ENCODE measurements at places on chromosomes 6 and 20.

- DNase-seq, result no peak
Observed at GRCh38 chr6:106870824-106871717, 103.5 kb downstream of the CD24 start.

DNA sequence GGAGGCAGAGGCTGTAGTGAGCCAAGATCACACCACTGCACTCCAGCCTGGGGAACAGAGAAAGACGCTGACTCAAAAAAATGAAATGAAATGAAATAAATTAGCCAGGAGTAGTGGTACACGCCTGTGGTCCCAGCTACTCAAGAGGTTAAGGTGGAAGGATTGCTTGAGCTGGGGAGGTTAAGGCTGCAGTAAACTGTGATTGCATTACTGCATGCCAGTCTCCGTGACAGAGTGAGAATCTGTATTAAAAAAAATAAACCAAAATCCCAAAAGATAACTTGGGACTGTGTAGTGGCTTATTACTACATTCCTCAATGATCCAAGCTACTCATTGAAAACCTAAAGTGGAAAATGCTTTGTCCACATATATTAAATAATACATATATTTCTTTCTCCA, 87.0 kb downstream of the SGK1 start:
- DNase-seq, result no peak

- no peak for DNase-seq
Observed at GRCh38 chr6:133432021-133432989, 191.1 kb downstream of the EYA4 start.

DNA sequence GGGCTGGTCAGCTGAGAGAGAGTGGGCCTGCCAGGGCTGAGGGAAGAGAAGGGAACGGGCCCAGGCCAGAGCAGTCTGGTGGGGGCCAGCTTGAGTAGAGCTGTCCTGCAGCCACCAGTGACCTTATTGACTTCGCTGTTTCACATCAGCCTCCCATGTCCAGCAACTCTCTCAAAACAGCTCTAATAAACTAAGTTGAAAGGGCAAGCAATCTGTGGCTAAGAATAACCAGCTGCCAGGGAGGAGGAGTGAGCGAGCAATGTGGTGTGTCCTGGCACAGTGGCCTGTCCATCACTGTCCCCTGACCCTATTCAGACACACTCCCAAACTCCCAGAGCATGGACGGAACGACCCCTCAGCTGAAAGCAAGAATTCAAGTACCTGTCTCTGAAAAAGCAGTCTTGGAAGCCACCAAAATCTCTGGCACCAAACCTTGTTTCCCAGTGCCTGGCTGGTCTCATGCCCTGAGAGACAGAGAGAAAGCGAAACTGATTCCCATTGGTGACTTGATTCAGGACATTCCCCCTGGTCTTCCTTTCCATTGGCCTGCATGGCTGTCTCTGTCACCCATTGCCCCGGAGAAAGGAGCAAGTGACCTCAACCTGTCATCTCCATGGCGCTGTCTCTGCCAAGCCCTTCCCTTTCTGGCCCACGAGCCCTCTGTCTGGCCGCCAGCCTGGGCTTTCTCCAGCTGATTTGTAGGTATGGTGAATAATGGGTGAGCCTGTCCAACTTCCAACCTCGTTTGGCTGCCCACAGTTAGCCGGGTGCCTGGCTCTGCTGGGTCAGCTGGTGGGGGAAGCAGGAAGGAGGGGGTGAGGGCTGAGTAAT, at the start of gene DDO:
DDO (minus strand) TSS at position 490 of the 831 bp plus-strand sequence. CDS start 2,113 bp downstream, outside the sequence.
- no peak for DNase-seq

DNA sequence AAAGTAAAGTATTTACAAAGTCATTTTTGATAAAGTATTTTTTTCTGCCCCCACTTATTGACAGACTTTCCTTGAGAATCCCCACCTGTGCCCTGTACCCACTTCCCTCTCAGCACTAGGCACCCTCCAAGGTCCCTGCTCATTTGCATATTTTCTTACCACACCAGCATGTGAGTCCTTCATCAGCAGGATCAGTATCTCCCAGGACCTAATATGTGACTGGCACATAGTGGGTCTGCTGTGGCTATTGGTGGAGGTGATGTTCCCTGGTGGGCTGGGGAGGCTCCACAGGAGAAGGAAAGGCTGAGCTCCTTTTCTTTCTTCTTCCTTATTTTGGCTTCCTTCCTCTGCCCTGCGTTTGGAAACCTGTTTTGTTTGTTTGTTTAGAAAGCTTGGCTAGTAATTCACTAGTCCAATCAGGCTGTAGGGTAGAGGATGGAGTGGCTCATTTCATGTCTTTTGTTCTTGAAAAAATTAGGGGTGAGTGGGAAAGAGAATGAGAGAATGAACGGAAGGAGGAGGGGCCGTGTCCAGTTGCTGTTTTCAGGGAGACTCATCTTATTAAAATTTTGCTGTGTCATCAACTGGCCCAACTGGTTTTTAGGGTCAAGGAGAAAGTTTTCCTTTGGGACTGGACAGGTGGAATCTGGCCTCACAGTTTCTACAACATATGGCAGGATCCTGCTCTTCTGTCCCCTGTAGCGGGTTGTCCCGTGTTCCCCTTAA, 2.8 kb upstream of the RNF24 start:
- no peak for DNase-seq

- no peak for DNase-seq
Observed at GRCh38 chr6:42993445-42993844, 9.1 kb downstream of the PPP2R5D start.

DNA sequence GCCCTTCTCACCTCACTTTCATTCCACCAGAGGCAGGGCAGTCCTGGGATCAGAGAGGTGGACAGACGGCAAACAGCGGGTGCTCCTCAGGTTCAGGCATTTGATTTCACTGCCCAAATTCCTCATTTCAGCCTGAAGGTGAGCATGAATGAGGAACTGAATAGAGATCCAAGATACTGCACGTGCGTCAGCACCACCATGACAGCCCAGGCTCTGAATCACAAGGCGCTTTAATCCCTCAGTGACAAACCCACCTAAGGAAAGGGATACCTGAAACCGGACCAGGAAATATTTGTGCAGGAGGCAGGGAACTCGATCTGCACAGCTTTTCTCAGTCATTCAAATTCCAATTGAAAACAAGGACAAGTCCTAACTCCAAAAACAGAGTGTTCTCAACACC, 174.8 kb upstream of the HEY2 start:
- no peak for DNase-seq

DNA sequence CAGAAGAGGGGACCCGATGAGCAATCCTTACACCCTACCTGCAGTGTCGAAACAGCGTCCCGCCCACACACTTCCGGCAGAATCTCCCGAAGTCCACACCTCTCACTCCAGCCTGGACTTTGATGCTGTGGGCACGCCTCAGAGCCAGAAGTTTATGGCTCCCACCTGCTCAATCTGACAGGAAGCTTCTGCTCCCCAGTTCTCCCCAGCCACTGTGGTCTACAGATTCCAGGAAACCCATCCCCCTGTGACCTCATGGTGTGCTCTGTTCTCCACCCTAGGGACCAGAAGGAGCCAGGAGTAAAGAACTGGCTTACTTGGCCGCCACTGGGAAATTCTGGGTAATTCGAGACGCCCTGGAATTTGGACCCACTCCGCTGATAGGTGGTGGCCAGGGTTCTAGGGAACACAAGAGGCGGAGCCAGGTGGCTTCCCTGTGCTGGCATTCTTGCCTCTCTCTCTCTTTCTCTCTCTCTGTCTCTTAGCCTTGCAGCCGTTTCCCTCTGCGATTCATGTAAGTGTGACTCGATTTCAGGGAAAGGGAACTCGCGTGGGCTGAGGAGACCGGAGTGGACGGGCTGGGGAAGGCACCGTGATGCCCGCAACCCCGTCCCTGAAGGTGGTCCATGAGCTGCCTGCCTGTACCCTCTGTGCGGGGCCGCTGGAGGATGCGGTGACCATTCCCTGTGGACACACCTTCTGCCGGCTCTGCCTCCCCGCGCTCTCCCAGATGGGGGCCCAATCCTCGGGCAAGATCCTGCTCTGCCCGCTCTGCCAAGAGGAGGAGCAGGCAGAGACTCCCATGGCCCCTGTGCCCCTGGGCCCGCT, at the start of gene TRIM15:
TRIM15 (plus strand) TSS at position 457 of the 828 bp plus-strand sequence; CDS start at position 596, 139 bp downstream.
- no peak for DNase-seq

DNA sequence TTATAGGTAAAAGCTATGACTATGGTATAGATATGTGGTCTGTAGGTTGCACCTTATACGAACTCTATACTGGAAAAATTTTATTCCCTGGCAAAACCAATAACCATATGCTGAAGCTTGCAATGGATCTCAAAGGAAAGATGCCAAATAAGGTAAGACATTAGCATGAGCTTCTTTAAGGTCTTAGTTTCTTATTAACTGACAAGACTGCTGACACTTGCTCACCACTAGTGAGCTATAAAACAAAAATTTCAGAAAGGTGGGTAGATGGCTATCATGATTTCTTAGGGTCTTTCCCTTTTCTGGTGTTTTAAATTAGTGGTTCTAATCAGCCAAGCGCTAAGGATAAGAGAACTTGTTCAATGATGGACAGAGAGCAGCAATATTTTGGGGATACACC, 21.9 kb downstream of the FAM217A start:
- no peak for DNase-seq

GRCh38 chr6:147204843-147205311, 660 bp downstream of the STXBP5 start:
- DNase-seq, result no peak

DNA sequence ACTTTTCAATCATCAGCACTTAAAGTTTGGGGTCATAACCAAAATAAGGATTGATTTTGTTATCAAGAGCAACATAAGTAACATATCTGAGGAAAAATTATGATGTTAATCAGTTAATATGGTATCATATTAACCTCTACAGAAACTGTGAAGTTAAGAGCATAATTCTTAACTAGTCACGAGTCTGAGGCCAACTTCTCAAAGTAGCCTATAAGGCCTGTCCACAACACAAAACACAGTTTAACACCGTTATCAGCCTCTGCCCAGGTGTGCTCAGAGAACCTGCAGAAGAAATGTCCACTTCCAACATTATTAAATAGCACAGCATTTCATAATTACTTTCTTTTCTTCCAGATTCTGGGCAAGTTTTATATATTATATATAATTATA, 1.1 kb downstream of the STX7 start:
- DNase-seq, result no peak

- DNase-seq, result peak; percentile 65
Observed at GRCh38 chr6:119348748-119349360, 707 bp downstream of the MAN1A1 start.

DNA sequence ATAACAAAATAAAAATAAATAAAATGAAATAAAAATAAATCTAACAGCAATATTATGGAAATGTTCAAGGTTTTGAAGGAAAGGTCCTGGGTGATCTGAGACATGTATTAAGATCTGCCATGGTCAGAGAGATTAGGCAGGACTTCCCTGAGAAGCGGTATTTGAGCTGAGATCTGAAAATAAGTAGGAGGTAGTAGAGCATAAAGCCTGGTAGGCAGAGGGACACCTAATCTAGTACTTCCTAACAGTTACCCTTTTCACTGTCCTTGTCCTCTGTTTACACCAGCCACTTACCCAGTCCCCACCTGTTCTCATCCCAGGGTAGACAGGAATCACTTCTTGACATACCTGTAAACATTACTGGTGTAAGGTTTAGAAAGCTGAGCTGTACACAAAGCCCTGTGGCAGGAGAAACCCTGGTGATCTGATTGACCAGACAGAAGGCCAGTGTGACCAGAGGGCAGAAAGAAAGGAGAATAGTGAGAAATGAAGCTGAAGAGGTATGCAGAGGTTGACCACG, 8.3 kb upstream of the ZNF318 start:
- DNase-seq, result no peak

GRCh38 chr6:74065705-74066104, 369.7 kb downstream of the CD109 start:
- no peak for DNase-seq

- no peak for DNase-seq
Observed at GRCh38 chr6:154070657-154071056, 31.6 kb downstream of the OPRM1 start.

Data from natural killer cell treated with Interleukin-12 subunit alpha and Interleukin-12 subunit beta and Interleukin-15 and Interleukin-18, amount 100 ng/mL, for 72 hours (primary cell).